NCI-H510A treated with DMSO at 0.1 percent for 48 hours (cell line): ENCODE measurements at places on chromosomes 6 and 20.

DNA sequence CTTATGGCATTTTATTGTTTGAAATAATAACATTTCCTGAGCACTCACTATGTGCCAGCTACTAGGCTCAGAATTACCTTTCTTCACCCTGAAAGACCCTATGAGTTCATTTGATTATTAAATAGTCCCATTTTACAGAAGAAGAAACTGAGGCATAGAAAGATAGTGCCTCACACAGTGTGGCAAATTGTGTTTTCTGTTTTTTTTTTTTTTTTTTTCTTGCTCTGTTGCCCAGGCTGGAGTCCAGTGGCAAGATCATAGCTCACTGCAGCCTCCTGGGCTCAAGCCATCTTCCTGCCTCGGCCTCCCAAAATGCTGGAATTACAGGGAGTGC lies 59.7 kb upstream of the PTPN1 start:
- no peak for DNase-seq

GRCh38 chr6:138562691-138563090 lies 63.4 kb upstream of the NHSL1 start:
- DNase-seq = peak; percentile 43

GRCh38 chr6:158766621-158767455 lies 52.3 kb downstream of the EZR start:
- no peak for DNase-seq

- no peak for DNase-seq
Measured at GRCh38 chr20:43237651-43238168, 48.0 kb upstream of the PTPRT start.

GRCh38 chr6:31203345-31203979 lies 33.0 kb upstream of the POU5F1 start:
- peak; percentile 94 for DNase-seq

DNA sequence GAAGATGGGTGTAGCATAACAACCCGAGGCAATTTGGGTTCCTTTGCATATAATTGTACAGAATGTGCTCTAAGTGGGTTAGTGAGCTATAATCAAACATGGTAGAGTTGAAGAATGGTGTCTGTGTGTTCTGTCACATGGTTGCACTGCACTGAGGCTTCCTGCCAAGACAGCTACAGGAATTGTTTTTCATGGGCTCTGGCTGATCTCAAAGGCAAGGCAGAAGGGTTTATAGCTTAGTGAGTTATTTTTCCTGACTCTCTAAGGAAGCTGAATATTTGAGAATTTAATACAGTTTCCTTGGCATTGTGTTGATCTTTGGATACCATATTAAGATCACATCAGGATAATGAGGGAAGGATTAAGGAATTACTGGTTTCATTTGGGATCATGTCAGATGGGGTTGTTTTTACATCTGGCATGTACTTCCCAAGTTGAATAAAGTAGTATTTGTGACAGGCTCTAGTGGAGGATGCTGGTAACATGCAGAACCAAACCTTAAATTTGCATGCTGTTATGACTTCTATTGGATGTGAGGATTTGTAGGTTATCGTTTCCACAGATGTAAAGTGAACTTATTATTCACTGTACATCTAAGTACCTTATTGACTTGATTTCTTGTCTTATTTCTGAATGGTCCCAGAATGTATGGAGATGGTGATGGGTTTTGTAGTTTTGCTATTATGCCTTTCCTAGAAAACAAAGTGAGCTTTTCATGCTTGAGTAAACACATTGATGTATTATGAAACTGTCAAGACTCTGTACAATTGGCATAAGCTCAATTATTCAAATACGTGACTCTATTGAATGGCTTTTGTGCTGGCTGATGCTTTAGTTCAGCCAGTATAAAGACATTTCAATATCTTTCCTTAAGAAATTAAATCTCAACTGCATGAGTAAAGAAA lies 43.3 kb downstream of the LRRC1 start:
- DNase-seq = peak; percentile 39

GRCh38 chr6:21587179-21587960 lies 6.2 kb upstream of the SOX4 start:
- DNase-seq = peak; percentile 82

DNA sequence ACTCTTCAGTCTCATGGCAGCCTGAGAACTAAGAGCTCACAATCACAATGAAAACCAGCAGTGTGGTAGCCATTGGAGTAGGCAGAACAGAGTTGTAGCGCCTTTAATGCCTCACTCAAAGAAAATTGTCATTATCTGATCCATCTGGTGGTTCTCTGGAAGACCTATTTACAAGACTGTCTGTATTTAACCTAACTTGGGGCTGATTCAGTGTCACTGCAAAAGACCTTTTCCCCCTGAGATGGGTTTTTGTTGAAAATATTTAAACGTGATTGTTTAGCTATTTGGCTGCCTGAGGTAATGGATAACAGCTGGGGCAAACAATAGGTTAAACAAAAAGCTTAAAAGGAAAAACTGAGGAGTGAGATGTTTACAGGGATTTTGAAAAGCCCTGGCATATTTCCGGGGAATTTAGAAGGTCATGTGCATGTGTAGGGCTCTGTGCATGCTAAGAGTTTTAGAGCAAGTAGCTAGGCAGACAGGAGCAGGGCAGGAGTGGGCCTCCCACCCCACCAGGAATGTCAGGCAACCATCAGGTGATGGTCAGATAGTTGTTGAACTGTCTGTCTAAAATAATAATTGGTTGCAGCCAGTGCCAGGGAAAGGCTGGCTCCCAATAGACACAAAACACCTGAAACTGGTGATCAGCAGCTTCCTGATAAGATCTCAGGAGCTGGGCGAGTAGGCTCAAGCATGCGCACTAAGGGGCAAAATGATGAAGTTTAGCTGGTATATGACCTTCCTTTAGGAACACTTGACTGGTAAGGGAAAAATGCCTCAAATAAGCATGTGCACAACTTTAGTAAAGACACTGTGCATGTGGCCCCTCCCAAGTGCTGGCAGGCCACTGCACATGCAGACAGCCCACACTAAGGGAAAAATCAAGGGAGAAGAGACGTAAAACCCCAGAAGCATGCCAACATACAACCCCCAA lies 70.8 kb upstream of the AKIRIN2 start:
- no peak for DNase-seq

- DNase-seq = no peak
Measured at GRCh38 chr20:32496811-32497533, 88.2 kb downstream of the NOL4L start.

DNA sequence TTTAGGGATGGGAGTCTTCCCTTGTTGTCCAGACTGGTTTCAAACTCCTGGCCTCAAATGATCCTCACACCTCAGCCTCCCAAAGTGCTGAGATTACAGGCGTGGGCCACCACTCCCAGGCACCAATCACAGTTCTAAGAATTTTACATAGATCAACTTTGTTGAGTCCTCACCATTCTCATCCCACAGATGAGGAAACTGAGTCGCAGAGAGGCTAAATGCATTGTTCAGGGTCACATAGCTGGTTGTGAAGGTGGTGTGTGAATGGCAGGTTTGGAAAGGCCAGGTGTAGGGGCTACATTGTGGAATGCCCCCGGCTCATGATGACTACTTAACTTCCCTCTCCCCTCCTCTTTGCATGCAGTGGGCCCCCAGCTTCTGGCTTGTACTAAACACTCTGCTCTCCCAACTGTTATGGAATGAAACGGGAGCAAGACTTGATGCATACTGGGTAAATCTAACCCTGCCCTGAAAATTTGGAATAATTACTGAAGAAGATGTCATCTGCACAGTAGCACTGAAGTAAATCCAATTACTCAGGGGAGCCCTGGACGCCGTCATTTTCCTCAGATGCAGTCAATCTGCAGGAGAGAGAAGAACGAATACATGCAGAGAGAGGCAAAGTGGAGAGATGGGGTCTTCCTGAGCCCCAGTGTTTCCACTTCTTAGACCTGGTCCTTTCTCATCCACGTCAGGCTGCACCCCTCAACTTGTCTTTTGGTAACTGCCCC lies 102.3 kb upstream of the ZNF217 start:
- DNase-seq = no peak

DNA sequence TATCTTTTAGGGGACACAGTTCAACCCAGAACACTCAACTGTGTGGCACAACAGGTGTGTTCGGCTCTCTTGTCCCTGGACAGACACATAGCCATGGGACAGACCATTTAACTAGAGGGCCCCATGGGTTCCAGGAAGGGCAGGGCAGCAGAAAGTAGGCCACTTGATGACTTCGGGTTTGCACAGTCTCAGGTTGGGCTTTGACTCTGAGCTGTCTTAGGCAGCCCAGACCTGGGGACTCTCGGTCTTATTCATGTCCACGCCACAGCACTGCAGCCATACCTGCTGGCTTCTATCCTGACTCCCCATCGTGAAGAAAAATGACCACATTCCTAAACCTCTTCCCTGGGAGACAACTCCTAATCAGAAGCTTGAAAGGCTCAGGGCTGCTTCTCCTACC lies 146.1 kb upstream of the AKAP12 start:
- DNase-seq = no peak

- no peak for DNase-seq
Measured at GRCh38 chr6:37531026-37531425, 31.3 kb upstream of the CCDC167 start.

GRCh38 chr6:160101277-160102205 lies 20.1 kb upstream of the SLC22A1 start:
- DNase-seq = no peak
